ENCODE measurements at places on chromosomes 5 and 9.
A peak's percentile ranks its signal among the peaks of the same experiment; 100 is the strongest.

- DNase-seq: no peak
These were observed 12.1 kb downstream of the GALNT10 start for GRCh38 chr5:154202379-154203260.

- DNase-seq: no peak
These were observed 963 bp upstream of the HTR1A start for GRCh38 chr5:63963080-63963735.

DNA sequence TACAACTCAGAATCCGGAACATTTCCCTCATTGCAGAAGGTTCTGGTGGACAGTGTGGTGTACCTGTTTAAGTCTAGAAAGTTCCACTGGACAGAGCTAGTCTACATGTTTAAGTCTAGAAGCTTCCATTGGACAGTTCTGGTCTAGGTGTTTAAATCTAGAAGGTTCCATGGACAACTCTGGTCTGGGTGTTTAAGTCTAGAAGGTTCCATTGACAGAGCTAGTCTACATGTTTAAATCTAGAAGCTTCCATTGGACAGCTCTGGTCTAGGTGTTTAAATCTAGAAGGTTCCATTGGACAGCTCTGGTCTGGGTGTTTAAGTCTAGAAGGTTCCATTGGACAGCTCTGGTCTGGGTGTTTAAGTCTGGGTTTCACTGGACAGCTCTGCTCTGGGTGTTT is 25.0 kb downstream of the CCDC187 start:
- DNase-seq: no peak

GRCh38 chr5:42507451-42508097 is 84.3 kb downstream of the GHR start:
- no peak for DNase-seq

- DNase-seq: no peak
These were observed 31.9 kb downstream of the FAM219A start for GRCh38 chr9:34426347-34427074.

DNA sequence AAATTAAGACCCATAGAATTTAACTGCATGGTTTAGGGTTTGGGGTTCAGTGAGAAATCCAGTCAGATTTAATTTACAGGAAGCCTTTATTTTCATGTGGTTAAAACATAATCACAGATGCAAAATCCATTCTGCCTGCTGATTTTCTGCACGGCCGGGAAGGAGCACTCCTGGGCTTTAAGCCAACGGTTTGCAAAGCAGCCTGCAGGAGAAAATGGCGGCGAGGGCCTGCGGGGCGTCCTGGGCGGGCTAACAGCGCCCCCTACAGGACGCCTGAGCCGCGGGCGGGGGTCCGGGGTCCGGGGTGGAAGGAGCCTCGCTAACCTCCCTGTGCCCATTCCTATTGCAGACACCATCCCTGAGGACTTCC is 47.6 kb downstream of the THBS4 start:
- peak; percentile 73 for DNase-seq

- no peak for DNase-seq
These were observed 231.5 kb downstream of the MPDZ start for GRCh38 chr9:13047827-13048587.

DNA sequence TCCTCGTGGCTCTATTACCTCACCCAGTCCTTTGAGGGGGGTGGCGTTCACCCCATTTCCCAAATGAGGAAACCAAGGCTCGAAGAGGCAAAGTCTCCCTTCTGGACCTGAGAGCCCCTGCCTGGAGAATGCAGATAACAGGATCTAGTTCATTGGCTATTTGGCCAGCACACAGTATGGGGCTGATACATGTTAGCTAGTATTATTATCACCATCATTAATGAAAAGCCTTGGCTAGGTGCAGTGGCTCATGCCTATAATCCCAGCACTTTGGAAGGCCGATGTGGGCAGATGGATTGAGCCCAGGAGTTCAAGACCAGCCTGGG is 4.3 kb downstream of the SH3GLB2 start:
- DNase-seq: no peak

GRCh38 chr5:157971571-157972216 is 112.7 kb upstream of the CLINT1 start:
- no peak for DNase-seq

DNA sequence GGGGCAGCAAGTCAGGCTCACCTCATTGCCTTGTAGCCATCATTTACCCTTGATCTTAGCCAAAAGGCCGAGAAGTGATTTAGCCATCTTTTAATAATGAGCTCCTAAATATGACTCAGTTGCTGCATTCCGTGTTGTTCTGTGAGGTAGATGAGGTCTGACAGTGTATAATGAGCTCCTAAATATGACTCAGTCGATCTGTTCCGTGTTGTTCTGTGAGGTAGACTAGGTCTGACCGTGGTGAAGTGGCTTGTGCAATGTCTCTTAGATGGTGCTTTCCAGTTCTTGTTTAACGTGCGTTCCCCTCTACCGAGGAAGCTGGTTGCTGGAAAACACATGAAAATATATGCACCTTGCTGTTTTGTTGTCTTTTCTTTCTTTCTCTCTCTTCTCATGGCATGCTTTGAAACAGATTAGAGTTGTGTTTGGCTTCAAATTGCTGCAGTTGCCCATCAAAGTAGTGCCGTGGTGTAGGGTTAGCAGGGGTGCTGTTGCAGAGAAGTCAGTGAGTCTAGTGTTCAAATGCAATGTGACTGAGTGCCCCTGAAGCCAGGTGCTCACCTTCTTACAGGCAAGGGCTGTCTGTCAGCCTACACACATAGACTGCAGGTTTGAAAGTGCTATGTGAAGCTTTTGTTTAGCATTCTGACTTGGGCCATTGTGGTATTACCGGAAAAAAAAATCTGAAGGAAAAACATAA is 118.6 kb downstream of the KDM4C start:
- no peak for DNase-seq

DNA sequence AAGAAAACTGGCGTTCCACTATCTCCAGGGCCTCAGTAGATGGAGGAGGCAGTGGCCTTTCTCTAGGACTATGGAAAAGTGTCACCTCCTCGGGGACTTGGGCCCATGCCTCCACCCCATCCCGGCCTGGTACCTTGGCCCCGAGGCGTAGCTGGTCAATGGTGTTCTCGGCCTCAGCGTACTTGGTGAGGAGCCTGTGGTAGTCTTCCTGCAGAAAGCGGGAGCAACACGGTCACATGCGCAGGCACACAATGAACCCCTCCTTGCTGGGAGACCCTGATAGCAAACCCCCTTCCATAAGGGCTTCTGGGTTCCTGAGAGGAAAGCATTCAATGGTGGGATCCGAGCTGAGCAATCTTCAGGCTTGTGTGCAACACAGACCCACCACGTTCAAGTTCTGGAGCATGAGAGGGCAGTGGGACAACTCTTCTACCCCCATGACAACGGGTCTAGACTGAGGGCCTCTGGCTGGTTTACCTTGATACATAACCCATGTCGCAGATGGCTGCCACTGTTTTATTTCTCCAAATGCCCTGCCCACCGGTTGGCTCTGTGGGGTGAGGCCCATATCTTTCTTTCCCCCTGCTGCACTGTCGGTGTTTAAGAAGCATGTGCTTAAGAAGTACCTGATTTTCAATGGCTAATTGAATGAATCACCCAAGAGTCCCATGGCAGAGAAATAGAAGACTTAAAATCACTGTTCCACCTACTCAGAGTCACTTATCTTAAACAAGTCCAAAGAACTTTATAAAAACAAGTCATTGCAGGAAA is 13.6 kb downstream of the AKNA start:
- no peak for DNase-seq

- peak; percentile 96 for DNase-seq
These were observed 31.3 kb downstream of the ADAMTS2 start for GRCh38 chr5:179313849-179314521.

- no peak for DNase-seq
These were observed 70.4 kb downstream of the GADD45G start for GRCh38 chr9:89675058-89675742.

DNA sequence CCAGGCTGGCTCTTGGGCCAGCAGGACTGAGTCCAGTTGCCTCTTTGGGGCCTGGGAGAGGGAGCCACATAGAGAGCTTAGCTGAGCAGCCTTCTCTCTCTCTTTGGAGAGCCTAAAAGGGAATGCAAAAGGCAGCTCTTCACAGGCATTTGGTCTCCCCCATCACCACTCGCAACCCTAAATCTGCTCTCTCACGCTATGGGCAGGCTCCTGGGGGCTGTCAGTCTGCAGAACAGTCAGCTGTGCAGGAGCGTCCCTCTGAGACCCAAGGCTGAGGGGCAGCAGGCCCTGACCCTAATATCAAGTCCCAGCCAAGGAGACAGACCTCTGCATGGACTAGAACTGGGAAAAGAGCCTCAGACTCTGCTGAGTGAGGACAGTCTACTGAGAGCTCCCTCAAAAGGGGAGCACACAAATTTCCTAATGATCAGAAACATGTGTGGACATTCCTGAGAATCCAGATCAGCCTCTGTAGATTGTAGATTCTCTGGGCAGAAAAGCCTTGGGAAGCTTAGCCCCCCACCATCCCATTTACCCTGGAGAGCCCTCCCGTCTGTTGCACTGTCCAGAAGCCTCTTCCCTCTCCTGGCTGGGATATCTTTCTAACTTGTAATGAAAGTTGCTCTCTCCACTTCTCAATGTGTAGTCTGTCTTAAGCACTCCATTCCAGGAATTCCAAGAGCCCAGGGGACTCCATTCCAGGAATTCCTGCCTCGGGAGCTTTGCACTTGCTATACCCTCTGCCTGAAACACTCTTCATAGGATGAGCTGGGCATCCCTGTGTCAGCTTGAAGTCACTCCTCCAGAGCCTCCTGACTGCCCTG is 79.4 kb downstream of the FAM114A2 start:
- DNase-seq: no peak

DNA sequence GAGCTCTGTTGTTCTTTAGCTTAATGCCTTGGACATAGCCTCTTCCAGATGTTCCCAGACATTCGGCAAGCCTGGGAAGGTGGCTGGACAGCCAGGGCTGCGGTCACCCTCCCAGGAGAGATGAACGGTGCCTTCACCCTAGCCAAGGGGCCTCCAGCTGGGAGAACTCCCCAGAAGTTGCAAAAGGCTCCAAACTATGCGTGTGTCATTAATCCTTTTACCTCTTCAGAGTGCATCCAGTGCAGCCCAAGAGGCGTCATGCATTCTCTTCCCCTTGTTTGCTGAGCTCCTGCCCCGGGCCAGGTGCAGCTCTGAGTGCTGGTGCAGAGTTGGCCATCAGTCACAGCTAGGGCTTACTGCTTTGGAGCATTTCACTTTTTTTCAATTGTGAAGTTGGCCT is 22.8 kb downstream of the HMCN2 start:
- no peak for DNase-seq

DNA sequence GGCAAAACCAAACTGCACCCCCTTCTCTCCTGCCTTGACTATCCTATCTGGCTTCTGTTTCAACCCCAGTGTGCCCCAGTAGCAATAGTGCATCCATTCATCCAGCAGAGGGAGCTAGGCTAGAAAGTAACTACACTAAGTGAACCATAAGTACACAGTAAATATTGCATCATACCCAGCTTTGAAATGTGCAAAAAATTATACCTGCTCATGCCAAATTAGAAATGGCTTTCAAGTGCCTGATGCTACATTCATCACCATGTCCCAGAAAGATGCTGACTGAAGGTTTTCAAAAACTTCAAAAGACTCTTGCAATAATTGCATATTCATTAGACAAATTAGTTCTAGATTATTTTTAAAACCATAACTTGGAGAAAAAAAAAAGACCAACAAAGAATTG is 153.5 kb downstream of the PRELID2 start:
- DNase-seq: peak; percentile 17
